ENCODE measurements at places on chromosomes 12 and 14.

GRCh38 chr12:21945002-21945401 is 3.8 kb upstream of the ABCC9 start:
- H3K36me3 ChIP-seq = no peaks in the 10 kb centered on the region
- H3K4me3 ChIP-seq = no peak overlapping the region
- H3K27me3 ChIP-seq = peaks cover 45% of the 10 kb centered on the region
- DNase-seq = no peak
- H3K4me1 ChIP-seq = no peaks in the 10 kb centered on the region
- no peak overlapping the region for H3K27ac ChIP-seq

GRCh38 chr14:72605921-72606220 is 288.0 kb downstream of the DPF3 start:
- no peak overlapping the region for H3K27ac ChIP-seq
- H3K4me1 ChIP-seq = no peaks in the 10 kb centered on the region
- H3K36me3 ChIP-seq = no peaks in the 10 kb centered on the region
- DNase-seq = no peak
- H3K27me3 ChIP-seq = no peaks in the 10 kb centered on the region

DNA sequence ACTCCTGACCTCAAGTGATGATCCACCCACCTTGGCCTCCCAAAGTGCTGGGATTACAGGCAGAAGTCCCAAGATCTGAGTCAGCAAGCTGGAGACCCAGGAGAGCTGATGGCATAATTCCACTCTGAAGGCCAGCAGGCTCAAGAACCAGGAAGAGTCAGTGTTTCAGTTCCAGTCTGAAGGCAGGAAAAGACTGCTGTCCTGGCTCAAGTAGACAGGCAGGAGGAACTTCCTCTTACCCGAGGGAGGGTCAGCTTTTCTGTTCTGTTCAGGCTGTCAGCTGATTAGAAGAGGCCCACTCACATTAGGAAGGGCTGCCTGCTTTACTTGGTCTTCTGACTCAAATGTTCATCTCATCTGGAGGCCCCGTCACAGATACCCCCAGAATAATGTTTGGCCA is 206.0 kb upstream of the MYL2 start:
- H3K27ac ChIP-seq = no peak overlapping the region
- H3K4me1 ChIP-seq = peaks cover 12% of the 10 kb centered on the region
- H3K27me3 ChIP-seq = no peaks in the 10 kb centered on the region
- H3K36me3 ChIP-seq = no peaks in the 10 kb centered on the region
- no peak overlapping the region for H3K4me3 ChIP-seq

GRCh38 chr12:110366321-110367142 is 37.0 kb downstream of the ANAPC7 start:
- H3K27me3 ChIP-seq = no peaks in the 10 kb centered on the region
- no peak overlapping the region for H3K4me3 ChIP-seq
- no peaks in the 10 kb centered on the region for H3K36me3 ChIP-seq

GRCh38 chr14:35343702-35344101 is 51.5 kb downstream of the PSMA6 start:
- H3K27ac ChIP-seq = no peak overlapping the region
- H3K4me1 ChIP-seq = peaks cover 19% of the 10 kb centered on the region
- H3K36me3 ChIP-seq = no peaks in the 10 kb centered on the region
- no peaks in the 10 kb centered on the region for H3K27me3 ChIP-seq

- no peak overlapping the region for H3K27ac ChIP-seq
- no peak overlapping the region for H3K4me3 ChIP-seq
- H3K4me1 ChIP-seq = peaks cover 10% of the 10 kb centered on the region
- H3K27me3 ChIP-seq = no peaks in the 10 kb centered on the region
Measured at GRCh38 chr12:97944576-97944975, 482.0 kb downstream of the RMST start.

GRCh38 chr12:615620-616019 is 47.6 kb downstream of the NINJ2 start:
- peaks cover 5% of the 10 kb centered on the region for H3K4me1 ChIP-seq
- no peak overlapping the region for H3K4me3 ChIP-seq
- H3K27me3 ChIP-seq = no peaks in the 10 kb centered on the region
- no peak overlapping the region for H3K27ac ChIP-seq

GRCh38 chr14:22296722-22297121 is 292.3 kb downstream of the DAD1 start:
- no peaks in the 10 kb centered on the region for H3K36me3 ChIP-seq
- H3K27ac ChIP-seq = no peak overlapping the region
- peaks cover 10% of the 10 kb centered on the region for H3K4me1 ChIP-seq
- no peak for DNase-seq

DNA sequence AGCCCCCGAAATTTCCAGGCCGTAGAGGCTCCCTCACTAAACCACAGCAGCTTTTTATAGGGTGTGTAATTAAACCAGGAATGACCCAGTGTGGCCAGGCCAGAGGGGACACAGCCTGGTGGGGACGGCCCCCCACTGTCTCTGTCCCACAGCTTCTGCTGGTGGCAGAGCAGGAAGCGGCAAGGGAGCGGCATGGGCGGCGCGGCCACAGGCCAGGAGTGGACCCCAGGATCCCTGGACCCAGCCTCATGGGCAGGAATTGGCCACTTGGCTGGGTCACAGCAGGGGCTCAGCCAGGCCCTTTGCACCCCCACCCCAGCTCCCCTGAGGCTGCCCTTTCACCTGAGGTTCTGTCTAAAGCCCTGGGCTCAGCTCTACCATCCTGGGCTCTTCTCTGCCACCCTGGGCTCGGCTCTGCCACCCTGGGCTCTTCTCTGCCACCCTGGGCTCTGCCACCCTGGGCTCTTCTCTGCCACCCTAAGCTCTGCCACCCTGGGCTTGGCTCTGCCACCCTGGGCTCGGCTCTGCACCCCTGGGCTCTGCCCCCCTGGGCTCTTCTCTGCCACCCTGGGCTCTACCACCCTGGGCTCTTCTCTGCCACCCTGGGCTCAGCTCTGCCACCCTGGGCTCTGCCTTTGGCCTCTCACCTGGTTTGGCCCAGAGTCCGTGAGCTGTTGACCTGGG is 39.3 kb downstream of the FBRSL1 start:
- H3K4me3 ChIP-seq = no peak overlapping the region
- H3K36me3 ChIP-seq = no peaks in the 10 kb centered on the region
- DNase-seq = no peak
- no peak overlapping the region for H3K27ac ChIP-seq
- peaks cover 10% of the 10 kb centered on the region for H3K4me1 ChIP-seq
- no peaks in the 10 kb centered on the region for H3K27me3 ChIP-seq

DNA sequence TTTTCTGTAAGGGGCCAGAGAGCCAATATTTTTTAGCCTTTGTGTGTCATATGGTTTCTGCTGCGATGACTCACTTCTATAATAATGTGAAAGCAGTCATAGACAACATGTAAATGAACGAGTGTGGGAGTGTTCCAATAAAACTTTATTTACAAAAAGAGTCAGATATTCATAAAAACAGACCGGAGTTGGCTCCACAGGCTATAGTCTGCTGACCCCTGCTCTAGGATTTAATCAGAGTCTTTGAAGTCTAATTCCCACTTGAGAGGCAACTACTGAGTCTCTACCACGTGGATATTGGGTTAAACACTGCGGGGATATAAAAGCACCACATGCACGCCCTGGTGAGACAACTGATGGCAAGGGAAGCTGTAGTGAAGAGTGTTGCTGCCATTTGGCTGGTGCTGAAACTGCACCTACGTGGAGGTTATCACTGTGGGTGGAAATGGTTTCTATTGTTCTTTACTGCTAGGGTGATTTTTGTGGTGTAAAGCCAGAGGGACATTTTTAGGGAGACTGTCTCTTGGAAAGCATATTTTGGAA is 3.6 kb upstream of the NINJ2 start:
- H3K4me1 ChIP-seq = peaks cover 18% of the 10 kb centered on the region
- H3K27me3 ChIP-seq = no peaks in the 10 kb centered on the region
- H3K36me3 ChIP-seq = no peaks in the 10 kb centered on the region

DNA sequence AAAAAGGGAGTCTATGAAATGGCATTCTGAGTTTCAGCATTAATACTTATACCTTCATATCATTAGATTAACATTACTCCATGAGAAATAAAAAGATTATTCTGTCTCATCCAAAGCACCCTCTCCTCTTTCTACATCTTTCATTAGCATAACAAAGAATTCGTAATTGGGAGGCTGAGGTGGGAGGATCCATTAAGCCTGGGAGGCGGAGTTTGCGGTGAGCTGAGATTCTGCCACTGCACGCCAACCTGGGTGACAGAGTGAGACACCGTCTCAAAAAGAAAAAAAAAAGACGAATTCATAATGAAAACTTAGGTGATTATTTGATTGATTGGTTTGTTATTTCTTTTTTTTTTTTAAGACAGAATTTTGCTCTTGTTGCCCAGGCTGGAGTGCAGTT is 1.8 kb upstream of the CDK17 start:
- no peak overlapping the region for H3K4me3 ChIP-seq
- peak; percentile 51 for DNase-seq
- H3K27me3 ChIP-seq = no peaks in the 10 kb centered on the region

DNA sequence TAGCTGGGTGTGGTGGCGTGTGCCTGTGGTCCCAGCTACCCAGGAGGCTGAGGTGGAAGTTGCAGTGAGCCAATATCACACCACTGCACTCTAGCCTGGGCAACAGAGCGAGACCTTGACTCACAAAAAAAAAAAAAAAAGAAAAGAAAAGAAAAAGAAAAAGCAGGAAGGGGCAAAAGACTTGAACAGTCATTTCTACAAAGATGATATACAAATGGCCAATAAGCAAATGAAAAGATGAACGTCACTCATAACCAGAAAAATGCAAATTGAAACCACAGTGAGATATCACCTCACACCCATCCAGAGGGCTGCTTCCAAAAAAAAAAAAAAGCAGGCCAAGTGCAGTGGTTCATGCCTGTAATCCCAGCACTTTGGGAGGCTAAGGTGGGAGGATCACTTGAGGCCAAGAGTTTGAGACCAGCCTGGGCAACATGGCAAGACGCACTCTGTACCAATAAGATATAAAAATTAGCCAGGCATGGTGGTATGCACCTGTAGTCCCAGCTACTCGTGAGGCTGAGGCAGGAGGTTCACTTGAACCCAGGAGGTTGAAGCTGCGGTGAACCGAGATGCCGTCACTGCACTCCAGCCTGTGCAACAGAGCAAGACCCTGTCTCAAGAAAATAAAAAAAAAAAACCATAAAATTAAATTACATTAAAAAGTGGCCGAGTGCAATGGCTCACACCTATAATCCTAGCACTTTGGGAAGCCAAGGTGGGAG is 20.5 kb downstream of the UBC start:
- H3K27ac ChIP-seq = no peak overlapping the region
- DNase-seq = no peak
- no peaks in the 10 kb centered on the region for H3K36me3 ChIP-seq

DNA sequence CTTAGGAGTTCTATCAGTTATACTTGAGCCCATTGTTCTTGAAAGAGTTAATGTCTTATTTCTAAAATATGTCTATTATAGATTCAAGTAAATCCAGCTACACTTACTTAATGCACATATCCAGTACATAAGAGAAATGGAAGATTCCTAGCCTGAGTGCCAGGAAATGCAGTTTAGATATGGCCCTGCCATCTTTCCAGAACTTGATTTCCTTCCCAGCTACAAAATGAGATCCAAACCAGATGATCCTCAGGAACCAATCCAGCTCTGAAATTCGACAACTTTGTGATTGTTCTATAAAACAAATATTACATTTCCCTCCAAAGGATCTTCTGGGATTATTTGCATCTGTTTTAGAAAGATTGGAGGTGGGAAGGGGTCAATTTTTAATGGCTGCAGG is 317.3 kb upstream of the GARIN6 start:
- H3K27ac ChIP-seq = no peak overlapping the region
- DNase-seq = no peak
- H3K36me3 ChIP-seq = no peaks in the 10 kb centered on the region

DNA sequence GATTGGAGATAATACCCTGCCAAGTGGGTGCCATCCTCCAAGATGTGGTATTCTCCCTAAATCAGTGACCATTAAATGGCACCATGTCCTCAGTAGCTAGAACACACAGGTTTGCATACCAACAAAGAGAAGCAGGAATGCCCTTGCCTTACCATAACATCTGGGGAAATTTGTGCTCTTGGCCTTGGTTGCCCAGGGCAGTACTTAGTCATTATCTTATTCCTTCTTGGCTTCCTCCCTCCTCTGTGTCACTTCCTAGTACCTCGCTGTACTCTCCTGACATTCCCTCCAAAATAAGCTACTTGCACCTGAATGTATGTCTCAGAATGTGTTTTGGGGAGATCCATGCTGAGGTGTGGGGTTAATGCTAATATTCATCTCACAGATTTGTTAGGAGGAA is 43.4 kb downstream of the GPR65 start:
- no peak overlapping the region for H3K27ac ChIP-seq
- no peak overlapping the region for H3K4me3 ChIP-seq
- no peaks in the 10 kb centered on the region for H3K4me1 ChIP-seq
- no peaks in the 10 kb centered on the region for H3K36me3 ChIP-seq
- DNase-seq = no peak

GRCh38 chr12:31929027-31929526 is 30.1 kb upstream of the RESF1 start:
- no peak overlapping the region for H3K27ac ChIP-seq
- H3K4me1 ChIP-seq = no peaks in the 10 kb centered on the region
- no peaks in the 10 kb centered on the region for H3K27me3 ChIP-seq
- H3K4me3 ChIP-seq = no peak overlapping the region
- no peaks in the 10 kb centered on the region for H3K36me3 ChIP-seq
- DNase-seq = no peak

DNA sequence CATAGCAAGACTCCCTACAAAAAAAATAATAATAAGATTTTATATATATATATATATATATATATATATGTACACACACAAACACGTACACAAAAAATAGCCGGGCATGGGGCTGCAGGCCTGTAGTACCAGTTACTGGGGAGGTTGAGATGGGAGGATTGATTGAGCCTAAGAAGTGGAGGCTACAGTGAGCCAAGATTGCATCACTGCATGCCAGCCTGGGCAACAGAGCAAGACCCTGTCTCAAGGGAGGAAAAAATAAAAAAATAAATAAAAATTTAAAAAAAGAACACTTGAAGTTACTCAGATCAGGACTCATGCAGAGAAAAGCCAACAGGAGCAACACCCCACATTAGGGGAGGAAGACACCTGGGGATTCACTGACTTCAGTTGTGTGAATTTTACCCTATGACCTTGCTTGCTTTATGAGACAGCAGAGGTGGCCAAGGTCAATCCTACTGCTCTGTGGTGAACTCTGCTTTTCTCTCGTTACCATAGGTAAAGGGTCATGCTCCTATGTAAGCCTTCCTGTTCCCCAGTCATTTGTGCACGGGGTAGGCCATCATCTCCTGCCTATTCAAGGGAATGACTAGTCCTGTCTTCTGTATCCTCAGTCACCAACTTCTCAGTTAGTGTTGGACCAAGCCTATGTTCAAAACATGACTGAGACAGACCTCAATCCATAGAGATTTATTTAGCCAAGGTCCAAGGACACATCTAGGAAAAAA is 1119.8 kb upstream of the TMEM132C start:
- no peaks in the 10 kb centered on the region for H3K27me3 ChIP-seq
- no peak overlapping the region for H3K4me3 ChIP-seq
- no peak for DNase-seq
- H3K36me3 ChIP-seq = no peaks in the 10 kb centered on the region
- peaks cover 13% of the 10 kb centered on the region for H3K4me1 ChIP-seq
- H3K27ac ChIP-seq = no peak overlapping the region

DNA sequence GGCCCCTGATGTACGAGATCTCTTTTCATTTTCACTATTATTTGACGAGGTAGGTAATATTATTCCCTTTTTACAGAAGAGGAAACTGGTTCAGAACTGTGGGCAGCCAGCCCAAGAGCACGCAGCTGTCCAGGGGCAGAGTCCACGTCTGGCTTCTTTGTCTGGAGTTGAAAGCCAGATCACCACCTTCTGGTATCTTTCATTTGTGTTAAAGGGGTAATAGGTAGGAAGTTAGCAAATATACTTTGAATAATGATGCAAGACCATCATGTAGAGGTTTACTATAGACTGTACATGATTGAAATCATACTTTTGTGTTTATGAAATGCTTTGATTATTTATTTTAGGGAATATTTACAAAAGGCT is 144.1 kb upstream of the AMIGO2 start:
- no peaks in the 10 kb centered on the region for H3K36me3 ChIP-seq
- peak overlapping the region; percentile 32 for H3K27ac ChIP-seq
- no peak for DNase-seq
- no peaks in the 10 kb centered on the region for H3K27me3 ChIP-seq
- no peak overlapping the region for H3K4me3 ChIP-seq
- H3K4me1 ChIP-seq = peaks cover 16% of the 10 kb centered on the region

All from neural progenitor cell (in vitro differentiated cells).